Activated T-helper 2 cell treated with anti-CD3 and anti-CD28 coated beads, Interferon-gamma antibody, Interleukin-2, Interleukin-4, amounts not matched to agents 10 μg/mL and 5 μg/mL and 100 μg/mL, durations not matched to agents 14 hours and 24 hours and 36 hours (primary cell): ENCODE measurements at places on chromosomes 12 and 14. TPM values are rescaled to one million over a fixed set of nuclear protein-coding genes. Genes with fewer than 3 reads are reported as not detected.

The TMEM30B gene
- 0.46 and 0.66 TPM in 2 replicates for total RNA-seq

DNA sequence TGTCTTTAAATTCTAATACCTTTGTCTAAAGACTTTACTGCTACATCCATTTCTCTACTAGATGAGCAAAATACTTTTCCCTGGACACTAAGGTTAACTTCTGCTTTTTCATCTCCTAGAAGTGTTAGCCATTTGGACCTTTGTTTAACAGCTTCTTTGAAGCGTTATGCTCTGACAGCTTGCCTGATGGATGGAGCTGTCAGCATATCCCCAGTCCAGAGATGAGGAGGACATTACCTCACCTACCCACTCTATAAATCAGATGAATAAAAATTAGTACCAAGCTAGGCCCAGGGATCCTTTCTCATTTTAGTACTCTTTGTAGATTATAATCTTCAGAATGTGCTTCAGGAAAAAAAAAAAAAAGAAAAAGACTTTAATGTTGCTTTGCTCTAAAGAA lies 222.7 kb downstream of the PELI2 start:
- no peaks in the 10 kb centered on the region for H3K36me3 ChIP-seq
- no peaks in the 10 kb centered on the region for H3K27me3 ChIP-seq
- peaks cover 8% of the 10 kb centered on the region for H3K4me1 ChIP-seq
- DNase-seq = no peak

GRCh38 chr12:132597333-132598316 lies 12.8 kb downstream of the LRCOL1 start:
- H3K27ac ChIP-seq = no peak overlapping the region
- no peaks in the 10 kb centered on the region for H3K36me3 ChIP-seq
- peaks cover 16% of the 10 kb centered on the region for H3K4me1 ChIP-seq
- DNase-seq = no peak

The IL31 gene
- total RNA-seq = 54.3 and 55.9 TPM in 2 replicates
